ENCODE measurements at places on chromosomes 7 and 10. TPM values are rescaled to one million over a fixed set of nuclear protein-coding genes. Genes with fewer than 3 reads are reported as not detected.

GRCh38 chr10:31154996-31155395 lies 123.3 kb upstream of the ZNF438 start:
- DNase-seq: no peak
- H3K36me3 ChIP-seq: no peaks in the 10 kb centered on the region
- no peak overlapping the region for H3K4me3 ChIP-seq
- no peaks in the 10 kb centered on the region for H3K27me3 ChIP-seq
- H3K4me1 ChIP-seq: no peaks in the 10 kb centered on the region
- no peak overlapping the region for H3K27ac ChIP-seq

GRCh38 chr7:141666071-141666470 lies 35.9 kb downstream of the DENND11 start:
- no peak for DNase-seq
- H3K27ac ChIP-seq: no peak overlapping the region
- H3K4me1 ChIP-seq: no peaks in the 10 kb centered on the region
- no peaks in the 10 kb centered on the region for H3K27me3 ChIP-seq

The PIP gene
- total RNA-seq: not detected

DNA sequence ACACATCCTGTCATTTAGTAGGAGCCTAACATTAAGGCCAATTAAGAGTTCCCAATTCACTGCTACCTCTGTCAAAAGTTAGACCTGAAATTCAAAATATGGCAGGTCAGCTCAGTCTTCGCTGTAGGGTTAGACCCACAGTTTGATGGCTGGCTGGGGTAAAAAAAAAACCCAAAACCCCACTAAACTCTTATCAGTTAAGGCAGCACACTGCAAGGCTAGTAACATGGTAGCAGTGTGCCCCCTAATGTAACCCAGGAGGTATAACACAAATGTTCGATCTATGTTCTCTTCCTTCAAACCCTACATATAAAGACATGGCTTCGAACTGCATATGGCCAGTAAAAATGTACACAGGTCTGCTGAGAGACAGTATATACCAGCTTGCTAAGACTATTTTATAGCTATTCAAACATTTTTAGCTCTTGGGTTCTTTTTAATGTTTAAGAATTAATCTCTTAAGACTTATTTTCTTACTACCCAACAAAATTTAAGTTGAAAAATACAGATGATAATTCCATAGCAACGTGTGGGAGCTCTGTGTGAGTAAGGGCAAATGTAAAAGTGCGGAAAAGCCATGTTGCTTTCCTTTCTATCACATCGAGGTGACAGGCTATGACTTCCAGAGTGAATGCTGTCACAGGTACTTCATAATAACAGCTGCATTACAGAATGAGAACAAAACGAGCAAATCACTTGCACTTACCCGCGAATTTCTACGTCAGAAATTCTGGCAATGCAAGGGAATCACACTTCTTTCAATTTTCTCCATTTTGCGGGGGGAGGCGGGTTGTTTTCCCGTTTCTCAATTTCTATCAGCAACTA lies 168.4 kb upstream of the IMMP2L start:
- no peaks in the 10 kb centered on the region for H3K4me1 ChIP-seq
- H3K27me3 ChIP-seq: no peaks in the 10 kb centered on the region
- no peak overlapping the region for H3K4me3 ChIP-seq
- no peak for DNase-seq
- H3K27ac ChIP-seq: no peak overlapping the region

The TRIP6 gene
- 109 TPM for total RNA-seq

All from H1 (cell line).